Astrocyte of the spinal cord (primary cell): ENCODE measurements at places on chromosomes 11 and 22.

GRCh38 chr11:11320825-11321224, 32.2 kb downstream of the CSNK2A3 start:
- no peak for DNase-seq

DNA sequence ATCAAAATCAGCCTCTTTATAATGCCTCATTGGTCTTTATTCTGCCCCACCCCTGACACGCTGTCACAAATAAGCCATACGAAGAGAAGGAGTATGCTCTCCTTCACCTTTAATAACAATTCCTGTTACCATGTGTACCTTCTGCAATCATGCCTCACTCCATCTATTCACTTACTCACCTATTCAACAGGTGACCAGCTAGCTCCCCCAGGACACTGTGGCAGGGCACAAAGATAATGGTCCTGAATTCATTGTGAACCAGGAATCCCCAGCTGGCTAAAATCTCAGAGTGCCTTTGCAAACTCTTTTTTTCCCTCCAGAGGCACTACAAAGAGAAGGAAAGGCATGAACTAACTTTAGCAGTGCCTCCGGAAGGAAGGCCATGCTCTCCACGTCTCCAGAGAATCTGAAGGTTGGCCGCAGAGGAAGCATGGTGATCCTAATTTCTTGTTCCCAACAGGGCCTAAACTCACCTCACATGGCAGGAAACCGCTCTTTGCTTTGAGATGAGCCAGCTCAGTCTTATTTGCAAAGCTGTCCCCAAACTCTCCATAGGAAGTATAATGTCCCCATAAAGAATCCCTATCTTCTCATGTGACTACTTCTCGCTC, 590.3 kb downstream of the BUD13 start:
- no peak for DNase-seq

- no peak for DNase-seq
Measured at GRCh38 chr11:77207019-77207485, 79.0 kb downstream of the MYO7A start.

- no peak for DNase-seq
Measured at GRCh38 chr22:50436015-50436830, 38.6 kb downstream of the SBF1 start.

DNA sequence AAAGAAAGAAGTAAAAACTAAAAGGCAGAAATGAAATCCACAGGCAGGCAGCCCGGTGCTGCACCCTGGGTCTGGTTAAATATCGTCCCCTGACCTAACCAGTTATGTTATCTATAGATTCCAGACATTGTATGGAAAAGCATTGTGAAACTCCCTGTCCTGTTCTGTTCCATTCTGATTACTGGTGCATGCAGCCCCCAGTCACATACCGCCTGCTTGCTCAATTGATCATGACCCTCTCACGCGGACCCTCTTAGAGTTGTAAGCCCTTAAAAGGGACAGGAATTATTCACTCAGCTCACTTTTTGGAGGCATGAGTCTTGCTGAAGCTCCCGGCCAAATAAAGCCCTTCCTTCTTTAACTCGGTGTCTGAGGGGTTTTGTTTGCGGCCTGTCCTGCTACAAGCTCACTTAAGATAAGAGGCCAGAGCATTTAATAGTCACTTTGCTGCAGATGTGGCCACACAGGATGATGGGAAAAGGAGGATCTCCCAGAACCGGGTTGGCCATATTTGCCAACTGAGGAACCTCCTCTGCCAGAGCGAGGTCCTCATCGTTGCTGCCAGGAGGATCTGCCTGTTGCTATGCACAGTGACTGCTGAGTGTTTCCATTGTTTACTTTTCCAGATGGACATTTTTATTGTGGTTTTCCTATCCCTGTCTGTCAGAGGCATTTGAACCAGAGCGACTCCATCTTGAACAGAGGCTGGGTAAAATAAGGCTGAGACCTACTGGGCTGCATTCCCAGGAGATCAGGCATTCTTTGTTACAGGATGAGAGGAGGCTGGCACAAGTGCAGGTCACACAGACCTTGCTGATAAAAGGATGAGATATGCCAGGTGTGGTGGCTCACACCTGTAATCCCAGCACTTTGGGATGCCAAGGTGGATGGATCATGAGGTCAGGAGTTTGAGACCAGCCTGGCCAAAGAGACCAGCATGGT, 10.2 kb downstream of the C11orf96 start:
- DNase-seq = no peak

DNA sequence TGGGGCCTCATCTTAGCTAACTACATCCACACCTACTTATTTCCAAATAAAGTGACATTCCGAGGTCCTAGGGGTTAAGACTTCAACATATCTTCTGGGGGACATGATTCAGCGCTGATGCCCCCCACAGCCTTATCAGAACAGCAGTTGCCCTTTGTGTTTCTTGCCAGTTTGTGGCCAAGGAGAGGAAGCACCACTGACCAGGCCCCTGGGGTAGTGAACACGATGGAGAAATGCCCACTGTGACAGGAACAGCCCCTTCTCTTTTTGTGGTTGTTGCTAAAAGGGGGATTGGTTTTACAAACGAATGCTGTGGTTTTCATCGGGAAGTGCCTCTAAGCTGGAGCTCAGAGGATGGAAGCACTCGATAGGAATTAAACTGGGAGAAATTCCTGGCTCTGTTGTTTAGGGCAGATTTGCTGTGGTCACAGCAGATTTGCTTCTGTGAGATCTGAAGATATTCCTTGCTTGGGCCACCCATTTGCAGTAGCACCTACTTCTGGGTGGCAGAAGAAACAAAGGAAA, 88.8 kb downstream of the ABTB2 start:
- DNase-seq = peak; percentile 22

DNA sequence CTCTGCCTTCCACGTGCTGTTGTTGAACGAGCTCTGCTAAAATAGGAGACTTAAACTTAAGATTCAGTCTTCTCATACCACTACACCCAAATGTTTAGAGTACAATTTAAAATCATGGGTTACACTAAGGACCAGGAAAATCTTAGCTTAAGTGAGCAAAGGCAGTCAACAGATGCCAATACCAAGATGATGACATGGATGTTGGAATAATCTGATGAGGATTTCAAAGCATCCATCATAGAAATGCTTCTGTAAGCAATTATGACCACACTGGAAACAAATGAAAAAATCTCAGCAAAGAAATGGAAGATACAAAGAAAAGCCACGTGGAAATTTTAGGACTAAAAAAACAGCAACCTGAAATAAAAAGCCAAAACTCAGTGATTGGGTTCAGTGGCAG, 109.8 kb downstream of the ATXN10 start:
- no peak for DNase-seq

DNA sequence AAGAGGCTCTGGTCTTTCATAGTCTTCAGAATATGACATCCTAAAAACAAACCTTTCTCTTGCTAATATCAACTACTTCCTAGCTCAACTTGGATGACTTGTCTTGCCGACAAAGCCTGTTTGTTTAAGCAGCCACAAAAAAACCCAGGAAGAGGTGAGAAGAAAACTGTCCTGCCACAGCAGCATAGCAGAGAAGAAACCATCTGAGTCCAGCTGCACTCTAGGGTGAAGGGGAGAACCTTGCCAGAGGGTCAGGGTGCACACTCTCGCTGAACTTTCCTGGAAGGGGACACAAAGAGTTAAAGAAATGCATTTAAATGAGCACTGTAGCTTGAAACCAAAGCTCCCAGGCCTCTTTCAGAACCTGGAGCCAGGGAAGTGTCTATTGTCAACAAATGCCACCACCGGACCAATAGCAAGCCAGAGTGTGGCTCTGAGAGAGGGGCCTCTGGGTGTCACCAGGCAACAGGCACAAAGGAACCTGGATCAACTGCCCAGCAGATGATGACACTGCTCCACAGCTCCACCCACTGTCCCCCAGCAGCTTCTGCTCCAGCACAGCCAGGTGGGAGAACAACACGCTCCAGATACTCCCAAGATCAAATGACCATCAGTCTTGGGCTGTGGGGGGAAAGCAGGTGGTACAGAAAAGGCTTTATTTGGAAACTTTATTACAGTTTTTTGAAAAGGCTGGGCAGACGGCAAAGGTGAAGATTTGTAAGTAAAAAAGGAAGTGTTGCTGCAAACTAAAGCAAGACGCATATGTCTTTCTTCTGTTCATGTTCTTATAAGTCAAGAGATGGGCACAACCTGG, 105.7 kb downstream of the RASSF10 start:
- DNase-seq = no peak

DNA sequence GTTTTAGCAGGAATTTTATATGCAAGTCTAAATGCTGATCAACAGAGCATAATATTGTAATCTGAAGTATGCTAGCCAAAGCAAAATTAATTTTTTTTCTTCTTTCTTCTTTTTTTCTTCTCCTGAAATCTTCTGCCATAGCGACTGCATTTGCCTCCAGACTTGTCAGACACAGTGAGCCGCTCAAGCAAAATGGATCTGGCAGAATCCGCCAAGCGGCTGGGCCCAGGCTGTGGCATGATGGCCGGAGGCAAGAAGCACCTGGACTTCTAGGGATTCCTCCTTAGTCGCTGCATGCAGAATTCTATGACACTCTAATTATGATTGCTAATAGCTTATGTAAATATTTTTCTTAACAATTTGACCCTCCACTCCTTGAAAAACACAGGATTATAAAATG, 27.9 kb downstream of the PAX6 start:
- DNase-seq = no peak

- no peak for DNase-seq
Measured at GRCh38 chr11:74909812-74910211, 39.1 kb downstream of the XRRA1 start.

- DNase-seq = no peak
Measured at GRCh38 chr11:87002918-87003317, 34.8 kb upstream of the TMEM135 start.

DNA sequence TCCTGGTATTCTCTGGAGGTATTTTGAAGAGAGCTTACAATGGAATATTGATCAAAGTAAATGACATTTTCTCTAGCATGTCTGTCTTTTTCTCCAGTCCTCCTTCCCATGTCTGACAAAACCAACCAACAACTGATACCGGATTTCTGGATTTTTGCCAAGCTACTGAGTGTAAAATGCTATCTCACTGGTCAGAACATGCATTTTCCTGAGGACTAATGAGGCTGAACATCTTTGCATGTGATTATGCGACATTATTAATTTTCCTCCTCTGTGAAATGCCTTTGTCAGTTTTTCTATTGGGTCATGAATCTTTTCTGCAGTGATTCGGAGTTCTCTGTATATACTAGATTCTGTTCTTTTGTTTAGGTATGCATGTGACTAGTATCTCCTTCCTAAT, 51.4 kb downstream of the CDON start:
- no peak for DNase-seq

- DNase-seq = no peak
Measured at GRCh38 chr11:6201481-6201880, 2.5 kb downstream of the OR52W1 start.

DNA sequence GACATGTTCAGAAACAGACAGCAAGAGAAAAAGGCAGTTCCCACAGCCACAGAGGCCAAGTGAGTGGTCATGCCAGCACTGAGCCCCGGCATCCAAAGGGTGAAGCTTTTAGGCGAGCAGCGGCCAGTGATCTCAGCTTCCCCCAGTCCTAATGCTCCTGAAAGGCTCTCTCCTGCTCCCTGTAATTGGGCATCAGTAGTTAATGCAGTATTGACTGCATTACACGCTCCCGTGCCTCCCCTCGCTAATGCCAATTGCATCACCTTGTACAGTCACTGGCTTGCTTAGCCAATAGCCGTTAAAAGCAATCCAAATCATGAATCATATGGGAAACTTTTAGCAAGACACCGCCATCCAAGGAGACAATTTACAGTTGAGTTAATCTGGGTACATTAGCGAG, 4.9 kb downstream of the LMO1 start:
- DNase-seq = peak; percentile 24

GRCh38 chr22:38481162-38481870, 13.4 kb downstream of the KDELR3 start:
- no peak for DNase-seq

DNA sequence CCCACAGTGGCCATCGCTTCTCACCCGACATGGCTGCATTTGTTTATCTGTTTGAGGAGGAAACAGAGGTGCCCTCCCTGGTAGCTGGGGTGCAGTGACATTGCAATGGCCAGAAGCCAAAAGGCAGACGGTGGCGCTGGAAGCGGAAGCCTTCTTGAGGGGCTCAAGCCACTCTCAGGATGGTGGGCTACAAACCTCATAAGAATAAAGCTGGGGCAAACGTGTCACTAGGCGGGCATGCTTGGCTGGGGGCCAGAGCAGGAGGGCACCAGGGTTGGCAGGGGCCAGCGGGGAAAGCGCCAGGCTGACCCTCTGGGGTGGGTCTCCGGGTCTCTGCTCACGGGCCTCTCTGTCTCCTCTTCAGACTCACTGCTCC, 12.6 kb downstream of the TNNT3 start:
- no peak for DNase-seq

DNA sequence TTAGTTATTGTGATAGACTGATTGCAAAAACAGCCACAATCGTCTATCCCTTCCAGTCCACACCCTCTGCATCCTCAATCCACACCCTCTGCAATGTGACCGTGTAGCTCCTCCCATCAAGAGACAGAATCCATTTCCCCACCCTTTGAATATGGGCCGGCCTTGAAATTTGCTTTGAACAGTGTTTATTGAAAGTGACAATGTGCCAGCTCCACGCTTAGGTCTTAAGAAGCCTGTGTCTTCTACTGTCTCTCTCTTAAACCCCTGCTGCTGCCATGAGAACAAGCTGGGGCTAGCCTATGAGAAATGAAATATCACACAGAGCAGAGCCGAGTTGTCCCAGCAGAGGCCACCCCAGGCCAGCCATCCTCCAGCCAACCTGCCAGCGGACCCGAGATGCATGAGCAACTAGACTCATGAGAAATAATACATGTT, 22.3 kb upstream of the MICAL2 start:
- DNase-seq = peak; percentile 86

DNA sequence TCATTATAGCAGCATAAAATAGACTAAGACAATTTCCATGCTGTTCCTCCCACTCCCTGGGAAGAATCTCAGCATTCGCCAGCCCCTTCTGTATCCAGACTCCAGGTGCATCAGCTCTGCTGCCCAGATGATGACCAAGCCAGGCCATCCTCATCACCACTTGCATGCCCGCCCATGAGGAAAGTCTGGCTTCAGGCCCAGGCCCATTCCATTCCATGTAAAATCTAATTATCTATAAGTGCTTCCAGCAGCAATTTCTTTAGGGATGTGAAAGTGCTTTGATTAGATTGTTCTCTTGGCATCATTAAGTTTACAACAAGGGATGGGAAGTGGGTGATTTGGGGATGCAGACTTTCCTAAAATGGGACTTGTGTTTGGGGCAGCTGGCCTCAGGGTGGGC, 100.3 kb downstream of the INSC start:
- no peak for DNase-seq

GRCh38 chr22:41491374-41492100, 22.6 kb downstream of the ACO2 start:
- peak; percentile 50 for DNase-seq
